ENCODE measurements at places on chromosomes 6 and 20.

DNA sequence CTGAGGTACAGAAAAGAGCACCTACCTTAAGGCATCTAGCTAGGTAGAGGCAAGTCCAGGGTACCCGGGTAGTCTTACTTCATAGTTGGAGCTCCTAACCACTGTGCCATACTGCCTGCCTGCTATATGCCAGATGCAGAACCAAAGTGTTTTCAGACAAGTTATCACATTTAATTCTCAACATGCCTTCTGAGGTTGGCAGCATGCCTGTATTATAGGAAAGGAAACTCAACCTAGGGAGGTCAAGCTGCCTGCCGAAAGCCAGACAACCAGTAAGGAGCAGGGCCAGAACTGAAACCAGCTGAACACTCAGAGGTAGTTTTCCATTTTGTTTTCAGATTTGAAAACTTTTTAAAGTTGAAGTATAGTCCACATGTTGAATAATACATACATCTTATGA lies 5.4 kb downstream of the CTNNBL1 start:
- DNase-seq, result no peak

DNA sequence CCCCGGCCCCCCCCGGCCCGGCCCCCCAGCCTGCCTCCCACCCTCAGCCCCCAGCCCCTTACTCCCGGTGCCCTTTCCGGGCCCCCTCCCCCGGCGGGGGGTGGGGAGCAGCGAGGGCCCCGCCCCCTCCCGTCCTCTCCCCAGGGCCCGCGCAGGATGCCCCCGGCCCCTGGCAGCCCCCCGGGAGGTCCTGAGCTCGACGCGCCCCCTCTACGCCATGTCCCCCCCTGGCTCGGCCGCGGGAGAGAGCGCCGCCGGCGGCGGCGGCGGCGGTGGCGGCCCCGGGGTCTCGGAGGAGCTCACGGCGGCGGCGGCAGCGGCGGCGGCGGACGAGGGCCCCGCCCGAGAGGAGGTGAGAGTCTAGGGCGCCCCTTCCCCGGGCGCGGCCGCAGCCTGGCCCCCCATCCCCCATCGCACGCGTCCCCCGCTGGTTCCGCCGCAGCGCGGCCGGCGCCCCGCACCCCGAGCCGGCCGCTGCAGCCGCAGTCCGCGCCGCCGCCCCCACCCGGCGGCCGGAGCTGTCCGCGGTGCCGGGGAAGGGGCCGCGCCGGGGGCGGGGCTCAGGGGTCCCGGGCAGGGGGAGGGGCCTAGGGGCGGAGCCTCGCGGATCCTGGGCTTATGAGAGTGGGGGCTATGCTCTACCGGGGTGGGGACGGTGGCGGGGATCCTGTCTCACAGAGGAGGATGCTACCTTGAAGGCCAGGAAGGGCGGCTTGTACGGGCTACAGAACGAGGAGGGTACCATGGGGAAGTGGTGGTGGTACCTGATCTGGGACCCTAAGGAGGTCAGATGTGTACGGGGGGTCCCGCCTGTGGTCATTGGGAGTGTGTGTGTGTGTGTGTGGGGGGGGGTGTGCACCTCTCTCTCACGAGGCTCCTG lies 516 bp downstream of the TMEM151B start:
- no peak for DNase-seq

DNA sequence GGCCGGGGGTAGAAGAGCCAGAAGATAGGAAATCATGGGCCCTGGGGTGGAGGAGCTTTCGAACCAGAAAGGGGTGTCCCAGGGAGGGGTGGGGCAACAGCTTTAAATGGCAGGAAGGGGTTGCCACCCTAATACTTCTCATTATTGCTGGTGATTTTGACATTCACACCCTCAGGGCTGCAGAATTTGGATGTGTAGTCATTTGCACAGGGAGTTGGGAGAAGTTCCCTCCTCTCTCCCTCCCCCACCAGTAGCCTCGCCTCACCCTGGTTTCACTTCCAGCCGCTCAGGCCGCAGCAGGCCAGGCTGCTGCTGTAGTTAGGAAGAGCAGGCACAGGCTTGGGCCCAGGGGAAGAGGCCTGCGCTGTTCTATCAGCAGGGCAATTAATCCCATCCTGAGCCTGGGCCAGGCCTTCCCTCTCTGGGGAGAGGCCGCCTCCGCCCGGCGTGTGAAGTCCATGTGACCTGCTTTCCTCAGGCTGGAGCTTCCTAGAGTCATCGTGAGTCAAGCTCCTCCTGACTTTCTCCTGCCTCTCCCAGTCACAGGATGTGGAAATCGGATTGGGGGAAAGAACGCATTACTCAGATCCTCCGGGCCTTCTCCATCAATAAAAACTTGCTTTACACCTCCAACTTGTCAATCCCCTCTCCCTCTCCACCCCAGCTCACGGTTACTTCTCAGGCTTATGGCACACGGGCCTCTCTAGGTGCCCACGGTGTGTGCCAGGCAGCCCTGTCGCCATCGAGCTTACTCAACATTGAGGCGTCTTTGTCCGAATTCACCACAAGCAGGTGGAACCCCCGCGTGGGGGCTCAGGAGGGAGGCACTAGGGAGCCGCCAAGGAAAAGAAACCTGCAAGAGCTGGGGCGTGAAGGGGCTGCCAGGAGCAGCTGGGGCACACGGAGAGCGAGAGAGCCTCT lies 7.8 kb downstream of the ADTRP start:
- peak; percentile 99 for DNase-seq

GRCh38 chr20:52965819-52966218 lies 6.3 kb upstream of the TSHZ2 start:
- no peak for DNase-seq

GRCh38 chr6:11921017-11921438 lies 91.1 kb upstream of the HIVEP1 start:
- peak; percentile 97 for DNase-seq

GRCh38 chr6:2594868-2595267 lies 155.9 kb downstream of the MYLK4 start:
- DNase-seq, result no peak

DNA sequence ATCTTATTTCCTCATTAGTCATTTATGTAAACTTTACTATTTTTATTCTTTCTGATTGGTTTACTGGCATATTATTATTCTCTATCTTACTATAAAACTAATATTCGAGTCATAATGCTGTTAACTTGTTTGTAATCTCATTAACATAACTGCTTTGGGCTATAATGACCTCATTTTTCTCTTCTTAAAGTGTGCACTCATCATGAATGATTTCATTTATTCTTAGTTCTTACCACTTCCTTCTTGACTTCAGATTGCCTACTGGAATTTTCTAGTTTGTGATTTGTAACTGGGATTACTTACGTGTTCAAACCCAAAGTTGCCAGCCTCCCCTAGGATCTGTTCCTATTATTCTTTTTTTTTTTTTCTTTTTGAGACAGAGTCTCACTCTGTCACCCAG lies 91.8 kb upstream of the TNFAIP3 start:
- no peak for DNase-seq
